H1 (cell line): ENCODE measurements at places on chromosomes 11 and 22. TPM values are rescaled to one million over a fixed set of nuclear protein-coding genes. Genes with fewer than 3 reads are reported as not detected.
A peak's percentile ranks its signal among the peaks of the same experiment; 100 is the strongest.

- DNase-seq: no peak
These were observed 17.7 kb upstream of the ADORA2A start for GRCh38 chr22:24409707-24410106.

DNA sequence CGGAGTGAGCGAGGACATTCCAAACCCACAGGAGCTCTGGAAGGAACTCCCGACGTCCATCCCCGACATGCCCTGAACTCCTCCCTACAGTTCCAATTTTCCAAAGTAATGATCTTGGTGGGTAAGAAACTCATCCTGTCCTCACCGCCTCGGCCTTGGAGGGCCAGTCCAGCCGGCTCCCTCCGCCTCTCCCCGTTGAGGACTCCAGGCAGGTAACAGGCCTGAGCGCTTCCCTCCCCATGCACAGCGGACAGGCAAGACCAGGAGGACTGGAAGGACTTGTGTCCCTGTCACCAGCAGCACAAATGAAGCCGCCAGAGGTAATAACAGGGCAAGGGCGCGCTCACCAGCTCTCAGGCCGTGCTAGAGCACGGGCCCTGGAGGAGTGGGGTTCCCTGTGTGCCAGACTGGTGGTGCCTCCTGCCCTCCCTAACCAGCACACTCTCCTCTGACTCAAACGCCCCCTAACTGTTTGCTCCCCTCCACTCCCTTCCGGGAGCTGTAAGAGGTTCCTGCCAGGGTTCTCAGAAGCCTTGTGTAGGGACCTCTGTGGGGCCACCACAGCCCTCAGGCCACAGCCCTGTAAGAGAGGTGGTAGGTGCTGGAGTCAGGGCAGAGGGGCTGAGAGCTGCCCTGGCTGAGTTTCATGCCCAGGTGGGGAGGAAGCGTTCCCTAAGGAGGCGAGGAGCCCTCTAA lies 17.1 kb downstream of the OVOL1 start:
- no peak for DNase-seq

DNA sequence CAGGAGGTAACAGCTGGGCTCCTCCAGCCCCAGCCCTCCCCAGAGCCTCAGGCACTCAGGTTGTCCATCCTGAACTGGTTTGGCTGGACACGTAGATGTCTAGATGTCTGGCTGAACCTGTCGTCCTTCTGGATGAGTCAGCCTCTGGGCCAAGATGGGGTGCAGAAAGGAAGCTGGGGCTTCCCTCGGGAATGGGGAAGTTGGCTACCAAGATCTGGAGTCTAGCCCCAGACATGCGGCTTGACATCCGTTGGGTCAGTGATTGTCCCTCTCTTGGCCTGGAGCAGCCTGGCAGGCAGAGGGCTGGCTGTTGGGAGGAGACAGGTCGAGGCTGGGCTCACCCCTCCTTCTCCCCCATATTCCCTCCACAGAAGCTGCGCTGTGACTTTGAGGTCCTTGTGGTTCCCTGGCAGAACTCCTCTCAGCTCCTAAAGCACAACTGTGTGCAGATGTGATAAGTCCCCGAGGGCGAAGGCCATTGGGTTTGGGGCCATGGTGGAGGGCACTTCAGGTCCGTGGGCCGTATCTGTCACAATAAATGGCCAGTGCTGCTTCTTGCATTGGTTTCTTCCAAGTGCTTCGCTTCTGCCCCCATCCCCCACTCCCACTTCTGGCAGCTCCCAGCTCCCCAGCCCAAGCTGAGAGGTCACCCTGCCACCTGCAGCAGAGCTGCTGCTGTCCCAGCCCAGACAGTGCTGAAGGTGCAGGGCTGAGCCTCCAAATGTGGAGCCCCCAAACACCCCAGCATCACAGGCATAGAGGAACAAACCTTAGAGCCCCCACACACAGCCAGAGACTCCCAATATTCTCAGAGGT lies 1.3 kb downstream of the CST6 start:
- DNase-seq: no peak

- DNase-seq: no peak
These were observed 114.0 kb downstream of the ABTB2 start for GRCh38 chr11:34243600-34244464.

- DNase-seq: no peak
These were observed 12.3 kb upstream of the TXN2 start for GRCh38 chr22:36493690-36494110.

PRSS23 gene
- total RNA-seq: 5.0 and 5.6 TPM in 2 replicates

DNA sequence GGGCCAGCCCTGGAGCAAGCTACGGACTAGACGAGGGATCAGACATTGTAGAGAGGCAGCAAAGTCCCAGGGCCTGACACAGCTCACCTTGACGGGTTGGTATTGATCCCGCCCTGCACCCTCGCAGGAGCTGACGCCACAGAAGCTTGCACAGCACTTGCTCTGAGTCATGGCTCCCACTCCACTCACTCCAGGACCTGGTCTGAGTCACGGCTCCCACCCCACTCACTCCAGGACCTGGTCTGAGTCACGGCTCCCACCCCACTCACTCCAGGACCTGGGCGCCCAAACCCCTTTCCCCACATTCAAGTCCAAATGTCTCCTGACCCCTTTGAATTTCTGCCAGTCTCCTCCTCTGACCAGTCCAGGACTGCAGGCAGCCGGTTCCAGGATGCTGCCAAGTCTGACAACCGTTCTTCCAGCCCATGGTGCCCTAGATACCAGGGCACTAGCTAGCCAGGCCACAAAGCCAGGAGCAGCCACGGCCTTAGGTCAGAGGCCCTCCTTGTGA lies 6.0 kb upstream of the PNPLA5 start:
- no peak for DNase-seq

OR52I1 gene
- not detected in 2 replicates for total RNA-seq

DNA sequence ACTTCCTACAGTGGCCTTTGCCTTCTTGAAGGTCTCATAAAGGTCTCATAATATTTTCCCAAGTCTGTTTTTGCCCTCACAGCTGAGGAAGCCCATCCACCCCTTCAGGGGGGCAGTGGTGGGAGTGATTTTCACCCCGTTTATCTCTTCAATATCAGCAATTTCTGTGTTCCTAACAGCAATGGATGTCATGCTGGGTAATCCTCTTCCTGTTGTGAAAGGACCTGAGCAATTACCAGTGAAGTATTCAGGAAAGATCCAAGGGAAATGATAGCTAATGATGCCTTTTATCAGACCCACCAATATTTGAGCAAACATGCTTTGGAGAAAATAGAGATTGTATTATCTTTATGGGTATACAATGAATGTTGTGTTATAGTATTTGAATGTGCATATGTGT lies 226.9 kb downstream of the INSC start:
- no peak for DNase-seq

GRCh38 chr22:17086296-17086695 lies 1.5 kb downstream of the IL17RA start:
- no peak for DNase-seq

DNA sequence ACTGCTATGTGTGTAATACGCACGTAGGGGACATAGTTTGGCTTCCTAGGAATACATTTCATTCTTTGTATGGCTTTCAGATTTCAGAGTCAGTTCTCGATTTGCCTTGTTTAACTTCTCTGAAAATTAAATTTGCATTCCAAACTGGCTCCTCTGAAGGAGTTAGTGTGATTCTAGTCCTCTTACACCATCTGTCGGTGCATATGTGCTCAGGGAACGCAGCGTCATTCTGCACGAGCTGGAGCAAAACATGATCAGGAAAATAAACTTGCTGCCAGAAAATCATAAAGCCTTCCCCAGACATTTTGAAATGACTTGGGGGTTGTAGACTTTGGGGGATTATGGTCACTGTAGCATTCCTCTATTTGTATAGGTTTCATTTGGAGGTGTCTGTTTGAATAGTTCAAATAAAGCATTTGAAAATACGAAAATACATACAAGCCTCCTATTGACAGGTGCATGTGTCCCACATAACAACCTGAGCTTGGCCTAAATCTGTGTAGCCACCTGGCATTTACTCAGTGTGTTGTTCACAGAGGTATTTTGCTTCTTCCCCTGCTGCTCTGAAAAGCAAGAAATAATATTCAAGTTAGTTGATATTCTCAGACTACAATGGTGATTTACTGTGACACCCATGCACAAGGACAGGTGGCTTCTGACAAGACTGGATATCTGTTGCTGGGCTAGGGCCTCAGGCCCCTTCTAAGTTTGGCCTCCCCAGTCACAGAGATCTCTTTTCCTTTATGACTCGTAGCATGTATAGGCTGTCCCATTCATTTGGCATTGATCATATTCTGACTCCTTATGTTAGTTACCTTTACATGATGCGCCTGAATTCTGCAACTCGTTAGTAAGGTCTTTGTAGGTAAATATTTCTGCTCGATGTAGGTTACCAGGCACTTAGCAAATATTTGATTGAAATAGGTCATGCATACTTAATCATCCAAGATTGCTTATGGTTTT lies 81.6 kb upstream of the SORL1-AS1 start:
- no peak for DNase-seq

PATE4 gene
- total RNA-seq: not detected in 2 replicates

- no peak for DNase-seq
These were observed 46.4 kb downstream of the HIPK3 start for GRCh38 chr11:33303541-33303940.

- no peak for DNase-seq
These were observed 14.2 kb downstream of the PRR33 start for GRCh38 chr11:1877211-1878136.

MS4A4E gene
- total RNA-seq: not detected in 2 replicates

TMX2 gene
- 100.0 and 104 TPM in 2 replicates for total RNA-seq

DNA sequence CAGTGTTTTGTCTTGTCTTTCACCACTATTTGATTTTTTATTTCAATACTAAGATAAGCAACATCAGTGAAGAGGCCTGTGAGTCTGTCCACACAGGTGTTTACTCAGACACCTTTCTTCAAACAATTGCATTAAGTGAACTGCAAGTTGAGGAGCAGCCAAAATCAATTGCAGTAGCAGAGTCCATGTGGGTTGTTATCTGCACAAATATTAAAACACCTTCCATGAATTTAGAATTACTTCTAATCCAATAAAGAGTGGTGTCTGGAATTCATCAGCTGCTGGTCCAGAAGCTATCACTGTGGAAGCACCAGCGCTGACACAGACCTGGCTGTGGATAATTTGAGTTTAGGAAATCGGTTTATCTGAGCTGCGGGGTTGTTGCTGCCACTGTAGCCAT lies 83.5 kb upstream of the FAT3 start:
- no peak for DNase-seq

DNA sequence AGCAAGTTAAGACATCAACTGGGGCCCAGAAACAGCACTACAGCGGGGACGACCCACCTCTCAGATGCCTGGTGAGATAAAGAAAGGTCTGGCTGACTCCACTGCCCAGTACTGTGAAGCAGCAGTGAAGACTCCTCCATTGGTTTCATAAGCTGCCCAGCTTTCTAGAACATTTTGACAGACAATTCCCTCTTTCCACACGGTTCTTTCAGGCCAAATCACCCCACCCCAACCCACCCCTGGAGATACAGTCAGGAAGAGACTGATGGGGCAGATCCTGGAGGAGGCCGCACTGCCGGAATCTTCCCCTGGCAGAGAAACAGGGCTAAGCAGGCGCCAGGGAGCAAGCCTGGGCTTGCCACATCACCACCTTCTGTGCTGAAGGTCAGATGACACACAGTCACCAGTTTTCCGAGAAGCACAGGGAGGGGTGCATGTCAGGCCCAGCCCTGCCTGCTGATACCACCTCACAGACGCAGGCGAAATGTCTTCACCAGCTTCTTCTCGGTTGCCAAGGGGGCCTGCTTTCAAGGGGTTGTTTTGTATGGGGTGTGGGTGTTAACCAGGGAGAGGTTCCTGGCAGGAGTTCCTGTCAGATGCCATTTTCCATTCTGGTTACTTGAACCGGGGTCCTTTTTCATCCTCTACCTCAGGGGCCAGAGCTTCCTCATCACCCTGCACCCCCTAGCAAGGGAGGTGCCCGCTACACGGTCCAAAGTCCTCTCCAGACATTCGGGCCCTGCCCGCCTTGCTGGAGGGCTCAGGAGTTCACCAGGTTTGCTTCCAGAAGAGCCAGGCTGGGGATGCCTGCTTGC lies 1.4 kb upstream of the NEAT1 start:
- peak; percentile 60 for DNase-seq

MCHR1 gene
- 0.91 and 1.3 TPM in 2 replicates for total RNA-seq

GRCh38 chr11:112097734-112098528 lies 11.3 kb downstream of the SDHD start:
- no peak for DNase-seq

- DNase-seq: no peak
These were observed at the start of gene APOL1 for GRCh38 chr22:36252754-36253522. TSS of gene APOL1 (plus strand) at chr22:36253133. CDS start at chr22:36254956, 1,823 bp downstream.

USH1C gene
- 1.3 and 2.4 TPM in 2 replicates for total RNA-seq

GRCh38 chr11:79437981-79438630 lies 2.7 kb downstream of the TENM4 start:
- DNase-seq: no peak

GRCh38 chr11:72958791-72959190 lies 144.6 kb downstream of the ATG16L2 start:
- DNase-seq: no peak

CALCB gene
- total RNA-seq: 3.0 and 3.7 TPM in 2 replicates

GRCh38 chr11:17613983-17614382 lies 66.9 kb downstream of the OTOG start:
- no peak for DNase-seq

TRIM6 gene
- 20.6 and 21.6 TPM in 2 replicates for total RNA-seq

- no peak for DNase-seq
These were observed 39.0 kb upstream of the MMP20 start for GRCh38 chr11:102664001-102664752.
